ENCODE measurements at places on chromosomes 5 and 9. TPM values are rescaled to one million over a fixed set of nuclear protein-coding genes. Genes with fewer than 3 reads are reported as not detected.

DNA sequence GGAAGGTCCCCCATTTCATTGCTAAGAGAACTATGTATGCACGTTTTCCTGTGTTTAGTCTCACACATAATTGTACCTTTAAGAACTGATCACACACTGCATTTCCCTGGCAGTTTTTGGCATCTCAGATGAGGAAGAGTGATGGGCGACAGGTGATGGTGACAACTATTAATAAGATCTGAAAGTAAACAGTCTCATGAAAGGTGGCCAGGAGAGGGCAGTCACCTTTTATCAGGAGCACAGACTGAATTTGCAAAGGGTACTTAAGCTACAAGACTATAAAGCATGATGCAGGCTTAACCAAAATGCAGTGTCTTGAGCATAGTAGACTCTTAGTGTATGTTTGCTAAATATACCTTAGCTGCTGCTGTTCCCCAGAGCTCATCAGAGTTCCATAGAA, 91.5 kb downstream of the GHR start:
- DNase-seq, result no peak

GRCh38 chr5:38367410-38367809, 109.1 kb downstream of the EGFLAM start:
- no peak for DNase-seq

GRCh38 chr9:137670391-137671195, 51.8 kb downstream of the EHMT1 start:
- DNase-seq, result no peak

- DNase-seq, result no peak
These were observed 556.3 kb upstream of the RGMB start for GRCh38 chr5:98217138-98217537.

- no peak for DNase-seq
These were observed 366.9 kb downstream of the DMRTA1 start for GRCh38 chr9:22813529-22813928.

DNA sequence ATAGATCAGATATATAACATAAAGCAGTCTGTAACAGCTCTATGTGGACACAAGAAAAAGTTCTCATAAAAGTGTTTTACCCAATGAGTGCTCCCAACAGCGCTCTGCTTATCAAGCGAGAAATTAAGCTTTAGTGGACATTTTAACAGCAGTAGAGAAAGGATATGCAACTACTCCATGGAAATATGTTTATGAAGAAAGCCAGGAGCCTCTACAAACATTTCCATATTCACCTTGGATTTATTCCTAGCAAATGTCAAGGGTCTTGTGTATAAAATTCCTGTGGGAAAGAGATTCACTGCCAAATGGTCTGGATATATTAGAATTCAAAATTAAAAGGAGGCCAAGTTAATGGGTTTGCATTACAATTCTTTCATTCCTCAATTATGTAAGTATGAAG, 66.5 kb downstream of the DTWD2 start:
- DNase-seq, result no peak

DNA sequence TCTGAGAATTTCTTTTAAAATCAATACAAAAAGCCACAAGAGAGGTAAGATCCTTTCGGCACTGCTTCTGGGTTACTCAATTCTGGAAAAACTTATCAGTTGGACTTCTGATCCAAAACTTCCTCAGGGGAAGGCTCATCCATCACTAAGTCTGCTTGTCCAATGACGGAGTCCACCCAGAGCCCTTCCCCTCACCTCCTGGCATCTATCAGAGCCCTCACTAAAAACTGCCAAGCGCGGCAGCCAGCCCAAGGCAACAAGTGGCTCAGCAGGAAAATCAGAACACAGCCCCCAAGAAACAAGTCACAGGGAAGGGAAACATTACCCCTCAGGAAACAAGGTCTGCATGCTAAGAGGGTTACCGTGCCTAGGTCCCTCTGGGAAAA, 869 bp upstream of the ESM1 start:
- DNase-seq, result no peak

- DNase-seq, result no peak
These were observed 15.7 kb downstream of the CDK20 start for GRCh38 chr9:87958591-87958990.

- DNase-seq, result no peak
These were observed 136.8 kb downstream of the C5orf15 start for GRCh38 chr5:133831491-133832224.

The SLC36A2 gene
- total RNA-seq, result not detected

GRCh38 chr5:20832204-20833080, 844.4 kb upstream of the CDH18 start:
- DNase-seq, result no peak

DNA sequence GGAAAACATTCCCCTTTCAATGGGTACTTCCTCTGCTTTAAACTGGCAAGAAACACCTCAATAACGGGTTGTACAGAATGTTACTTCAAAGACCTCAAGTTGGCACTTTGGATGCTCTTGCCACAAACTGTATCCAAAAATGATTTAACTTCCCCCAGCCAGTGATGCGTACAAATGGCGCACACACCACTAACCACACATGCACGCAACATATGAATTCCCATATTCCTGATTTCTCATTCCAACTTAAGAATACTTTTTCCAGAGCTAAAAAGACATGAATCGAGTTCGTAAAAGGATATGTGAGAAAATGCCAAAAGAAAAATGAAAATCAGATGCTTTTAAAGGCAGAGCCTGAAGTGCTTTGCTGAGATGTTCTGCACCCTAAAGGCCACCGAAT, 388.0 kb upstream of the PIK3R1 start:
- DNase-seq, result no peak

DNA sequence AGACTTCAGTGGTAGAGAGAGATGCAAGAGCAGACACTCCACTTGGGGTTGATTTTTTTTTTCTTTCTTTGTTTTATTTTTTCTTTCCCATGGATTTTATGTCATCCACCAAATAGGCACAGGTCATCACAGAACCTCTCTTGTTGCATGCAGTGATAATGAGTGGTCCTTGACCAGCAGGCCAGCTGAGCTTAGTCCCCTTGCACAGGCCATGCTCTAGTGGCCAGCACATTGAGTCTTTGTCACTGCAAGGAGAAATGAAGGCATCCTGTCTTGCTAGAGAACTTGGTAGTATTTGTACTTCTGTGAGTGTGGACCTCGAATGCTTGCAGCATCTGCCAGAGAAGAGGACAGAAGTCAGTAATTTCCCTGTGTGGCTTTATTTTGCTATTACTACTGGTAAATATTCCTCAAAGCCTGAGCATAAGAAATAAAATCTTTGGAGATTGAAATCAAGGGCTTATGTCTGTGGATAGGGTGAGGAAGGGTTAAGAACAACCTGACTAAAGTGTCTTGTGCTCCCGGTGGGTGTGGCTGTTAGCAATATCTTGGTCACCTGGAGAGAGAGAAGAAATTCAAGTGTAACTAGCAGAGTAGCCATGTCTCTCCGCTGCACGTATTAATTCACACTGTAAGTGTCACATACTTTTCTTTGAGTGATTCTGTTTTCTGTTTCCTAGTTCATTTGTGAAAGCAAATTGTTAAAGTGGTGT, 45.3 kb upstream of the NCS1 start:
- DNase-seq, result no peak

DNA sequence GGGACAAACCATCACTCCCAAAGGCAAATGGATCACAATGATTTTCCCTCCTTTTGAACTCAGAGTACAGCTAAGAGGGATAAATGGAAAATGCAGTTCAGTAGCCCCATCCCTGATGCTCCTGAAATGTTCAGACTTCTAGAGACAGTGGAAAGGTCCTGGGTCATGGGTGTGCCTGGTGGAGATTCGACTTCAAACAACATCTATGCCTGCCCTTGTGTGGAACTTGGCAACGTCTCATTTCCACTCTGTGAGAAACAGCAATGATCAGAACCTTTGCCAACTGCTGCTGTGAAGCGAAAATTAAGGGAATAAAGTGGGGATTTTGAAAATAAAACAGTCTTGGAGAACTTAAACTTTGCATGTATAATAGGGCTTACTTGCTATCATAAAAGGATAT, 778.1 kb downstream of the SEMA5A start:
- no peak for DNase-seq

- DNase-seq, result no peak
These were observed 30.6 kb downstream of the NDUFS6 start for GRCh38 chr5:1831677-1832313.

GRCh38 chr5:160363211-160363610, 7.2 kb downstream of the C1QTNF2 start:
- DNase-seq, result no peak

The GGTA1 gene
- total RNA-seq, result not detected

The MYO10 gene
- 0.97 TPM for total RNA-seq

- DNase-seq, result no peak
These were observed 188.3 kb downstream of the BRINP1 start for GRCh38 chr9:119180897-119181296.

The TPRN gene
- 19.9 TPM for total RNA-seq

The DOCK2 gene
- 245 TPM for total RNA-seq

The FBP2 gene
- total RNA-seq, result not detected

DNA sequence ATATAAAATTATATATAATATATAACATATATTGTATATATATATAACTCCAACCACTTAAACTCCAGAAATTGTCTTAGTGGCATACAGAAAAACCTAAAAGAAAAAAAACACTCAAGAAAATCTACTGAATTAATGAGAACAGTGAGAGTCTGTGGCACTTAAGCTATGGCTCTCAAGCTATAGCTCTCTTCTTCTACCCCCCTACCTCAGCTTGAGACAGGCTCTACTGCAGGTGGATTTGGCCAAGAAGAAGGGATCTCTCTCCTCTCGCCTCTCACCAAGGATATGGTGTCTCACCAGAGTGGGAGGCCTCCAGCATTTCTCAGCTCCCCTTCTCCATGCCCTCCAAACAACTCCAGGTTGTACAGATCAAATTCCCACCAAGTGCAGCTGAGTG, 64.5 kb upstream of the DAB2 start:
- DNase-seq, result no peak

The SPINK4 gene
- not detected for total RNA-seq

- no peak for DNase-seq
These were observed 14.3 kb upstream of the MGAT1 start for GRCh38 chr5:180816608-180817534.

The CBY3 gene
- 0.44 TPM for total RNA-seq

The AQP7 gene
- total RNA-seq, result not detected

DNA sequence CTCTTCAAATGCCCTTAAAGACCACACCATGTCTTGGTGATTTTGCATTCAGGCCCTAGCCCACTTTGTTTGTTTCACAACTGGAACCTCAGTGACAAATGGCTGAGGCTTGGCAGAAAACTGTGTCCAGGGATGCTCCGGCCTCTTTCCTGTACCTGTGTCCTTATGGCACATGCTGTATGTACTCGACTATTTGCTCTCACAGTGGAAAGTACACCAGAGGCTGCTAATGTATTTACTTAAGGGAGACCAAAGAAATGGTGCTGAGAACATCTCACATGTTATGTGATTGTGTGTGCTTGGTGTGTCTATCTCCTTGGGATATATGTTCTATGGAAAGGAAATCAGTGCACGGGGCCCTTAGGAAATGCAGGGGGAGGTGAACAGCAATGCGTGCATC, 263.3 kb downstream of the GADD45G start:
- no peak for DNase-seq

GRCh38 chr9:73844135-73844534, 653.0 kb upstream of the RORB start:
- no peak for DNase-seq

DNA sequence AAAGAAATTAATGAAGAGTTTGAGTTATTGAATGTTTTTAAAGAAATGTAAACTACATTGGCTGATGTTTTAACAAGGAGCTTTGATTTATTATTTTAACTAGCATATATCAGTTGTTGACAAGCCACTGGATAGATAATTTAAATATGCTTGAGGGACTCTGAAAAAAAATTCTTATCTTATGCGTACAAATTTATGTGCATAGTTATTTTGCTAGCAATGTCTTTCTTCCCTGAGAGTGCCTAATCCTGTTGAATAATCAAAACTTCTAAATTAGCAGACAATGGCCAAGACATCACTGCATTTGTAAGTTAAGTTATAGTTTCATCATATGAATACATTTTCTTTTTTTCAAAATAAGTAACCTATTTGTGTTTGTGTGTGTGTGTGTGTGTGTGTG, 342.3 kb downstream of the MED10 start:
- no peak for DNase-seq

The HCN1 gene
- not detected for total RNA-seq

- DNase-seq, result no peak
These were observed 144.6 kb downstream of the CCDC171 start for GRCh38 chr9:15697446-15697851.

DNA sequence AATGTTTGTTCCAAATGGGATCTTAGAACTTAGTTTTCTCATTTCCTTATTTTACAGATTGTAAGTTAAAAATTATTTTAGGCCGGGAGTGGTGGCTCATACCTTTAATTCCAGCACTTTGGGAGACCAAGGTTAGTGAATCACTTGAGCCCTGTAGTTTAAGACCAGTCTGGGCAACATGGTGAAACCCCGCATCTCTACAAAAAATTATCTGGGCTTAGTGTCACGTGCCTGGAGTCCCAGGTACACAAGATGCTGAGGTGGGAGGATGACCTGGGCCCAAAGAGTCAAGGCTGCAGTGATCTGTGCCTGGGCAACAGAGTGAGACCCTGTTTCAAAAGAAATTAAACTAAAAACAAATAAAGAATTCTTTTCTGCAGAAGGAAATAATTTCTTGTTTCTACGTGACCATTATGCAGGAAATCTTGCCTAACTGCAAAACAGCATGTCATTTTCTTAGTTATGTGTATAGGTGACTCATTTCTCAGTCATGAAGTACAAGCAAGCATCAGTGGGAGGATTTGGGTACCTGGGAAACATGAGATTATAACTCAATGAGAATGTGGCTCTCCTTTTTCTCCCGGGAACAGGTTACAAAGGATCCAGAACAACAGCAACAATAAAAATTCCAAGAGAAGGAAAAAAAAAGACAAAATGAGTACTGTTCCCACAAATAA, 375.1 kb upstream of the ST8SIA4 start:
- DNase-seq, result no peak

DNA sequence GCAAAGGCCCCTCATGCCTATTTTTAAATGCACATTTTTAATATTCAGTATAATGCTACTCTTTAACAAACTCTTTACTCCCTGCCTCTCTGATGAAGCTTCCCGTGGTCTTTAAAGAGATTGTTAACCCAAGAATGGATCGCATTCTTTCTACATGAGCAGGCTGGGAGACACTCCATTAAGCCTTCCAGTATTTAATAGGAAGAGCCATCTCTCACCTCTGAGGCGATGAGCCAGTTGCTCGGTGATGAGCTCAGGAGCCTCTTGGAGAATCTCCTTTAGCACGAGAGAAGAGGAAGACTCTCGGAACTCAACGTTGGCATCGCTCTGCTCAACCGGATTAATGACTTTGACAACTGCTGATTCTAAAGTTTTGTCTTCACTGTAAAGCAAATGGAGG, 59.6 kb downstream of the PRUNE2 start:
- no peak for DNase-seq

The SLC4A9 gene
- 0.56 TPM for total RNA-seq

DNA sequence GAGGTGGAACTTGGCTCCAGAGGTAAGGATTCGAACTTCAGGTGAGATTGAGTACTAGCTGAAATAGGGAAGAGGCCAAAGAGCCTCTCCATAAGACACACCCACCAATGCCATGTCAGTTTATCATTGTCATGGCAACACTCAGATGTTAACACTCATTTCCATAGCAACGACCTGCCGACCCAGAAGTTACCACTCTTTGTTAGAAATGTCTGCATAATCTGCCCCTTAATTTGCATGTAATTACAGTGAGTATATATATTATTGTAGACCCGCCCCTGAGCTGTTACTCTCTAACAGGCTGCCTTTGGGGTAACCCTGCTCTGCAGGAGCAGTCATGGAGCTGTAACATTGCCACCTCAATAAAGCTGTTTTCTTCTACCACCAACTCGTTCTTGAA, 10.2 kb upstream of the NTRK2 start:
- DNase-seq, result no peak

- no peak for DNase-seq
These were observed 63.1 kb upstream of the CDK5RAP2 start for GRCh38 chr9:120643061-120643460.

GRCh38 chr5:130966990-130967525, 198.0 kb downstream of the HINT1 start:
- DNase-seq, result no peak
